AG04450 (cell line): ENCODE measurements at places on chromosomes 1 and 21.

- DNase-seq = no peak
Measured at GRCh38 chr1:158145173-158145719, 35.4 kb upstream of the CD1D start.

- DNase-seq = no peak
Measured at GRCh38 chr1:2561898-2562895, 6.0 kb downstream of the TNFRSF14 start.

GRCh38 chr1:25020851-25021590 is 90.9 kb upstream of the RUNX3 start:
- no peak for DNase-seq

- DNase-seq = no peak
Measured at GRCh38 chr21:31397515-31397926, 53.5 kb upstream of the TIAM1 start.

- DNase-seq = no peak
Measured at GRCh38 chr21:40729761-40730425, 117.1 kb downstream of the DSCAM start.

- DNase-seq = no peak
Measured at GRCh38 chr1:59136541-59137275, 160.2 kb upstream of the FGGY start.

- DNase-seq = no peak
Measured at GRCh38 chr1:117964290-117965038, 34.9 kb downstream of the WDR3 start.

- no peak for DNase-seq
Measured at GRCh38 chr1:25692560-25692959, 76.0 kb downstream of the MAN1C1 start.

DNA sequence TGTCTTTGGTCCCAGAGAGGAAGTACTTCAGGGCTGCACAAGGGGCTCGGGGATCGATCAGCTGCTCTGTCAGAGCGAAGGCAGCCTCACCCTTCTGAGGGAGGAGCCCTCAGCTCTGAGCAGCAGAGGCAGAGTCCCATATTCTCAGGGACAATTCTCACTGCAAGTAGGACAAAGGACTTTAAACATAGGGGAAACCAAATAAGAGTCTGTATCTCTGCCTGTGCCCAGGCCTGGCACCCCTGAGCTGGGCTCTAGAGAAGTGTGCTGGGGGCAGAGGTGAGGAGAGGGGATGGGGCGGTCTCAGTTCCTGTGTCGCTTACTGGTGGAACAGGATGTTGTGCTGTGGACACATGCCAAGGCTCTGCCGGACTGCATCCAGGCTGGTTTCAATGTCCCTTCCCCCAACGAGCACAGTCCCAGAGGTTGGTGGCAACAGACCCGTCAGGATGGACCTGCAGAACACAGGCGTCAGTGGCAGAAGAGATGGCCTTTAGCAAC is 76.6 kb downstream of the ABCA4 start:
- no peak for DNase-seq
